ENCODE measurements at places on chromosomes 7 and 10.

DNA sequence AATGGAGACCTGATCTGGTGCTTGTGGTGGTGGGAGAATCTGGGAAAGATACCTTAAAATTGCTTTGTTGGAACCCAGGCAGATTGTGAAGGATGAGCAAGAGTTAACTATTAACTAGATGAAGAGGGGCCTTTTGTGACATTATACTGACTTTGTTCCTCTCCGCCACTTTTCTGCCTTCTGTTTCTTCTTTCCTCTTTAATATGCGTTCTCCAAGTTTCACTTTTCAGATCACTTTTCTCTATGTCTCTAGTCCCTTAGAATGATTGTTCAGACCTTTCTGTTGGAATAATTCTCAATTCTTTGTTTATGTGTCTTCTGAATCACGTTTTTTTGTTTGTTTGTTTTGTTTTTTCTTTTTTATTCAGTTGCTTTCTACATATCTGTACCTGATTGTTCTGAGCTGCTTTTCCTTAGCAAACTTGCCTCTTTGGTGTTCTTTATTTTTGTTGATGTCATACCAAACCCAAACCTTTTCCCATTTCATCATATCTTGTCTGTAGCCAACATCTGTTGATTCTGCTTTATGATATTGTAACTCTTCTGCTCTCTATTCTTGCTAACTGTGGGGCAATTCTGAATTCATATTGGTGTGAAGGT is 2.8 kb downstream of the BMPR1A start:
- DNase-seq, result no peak

DNA sequence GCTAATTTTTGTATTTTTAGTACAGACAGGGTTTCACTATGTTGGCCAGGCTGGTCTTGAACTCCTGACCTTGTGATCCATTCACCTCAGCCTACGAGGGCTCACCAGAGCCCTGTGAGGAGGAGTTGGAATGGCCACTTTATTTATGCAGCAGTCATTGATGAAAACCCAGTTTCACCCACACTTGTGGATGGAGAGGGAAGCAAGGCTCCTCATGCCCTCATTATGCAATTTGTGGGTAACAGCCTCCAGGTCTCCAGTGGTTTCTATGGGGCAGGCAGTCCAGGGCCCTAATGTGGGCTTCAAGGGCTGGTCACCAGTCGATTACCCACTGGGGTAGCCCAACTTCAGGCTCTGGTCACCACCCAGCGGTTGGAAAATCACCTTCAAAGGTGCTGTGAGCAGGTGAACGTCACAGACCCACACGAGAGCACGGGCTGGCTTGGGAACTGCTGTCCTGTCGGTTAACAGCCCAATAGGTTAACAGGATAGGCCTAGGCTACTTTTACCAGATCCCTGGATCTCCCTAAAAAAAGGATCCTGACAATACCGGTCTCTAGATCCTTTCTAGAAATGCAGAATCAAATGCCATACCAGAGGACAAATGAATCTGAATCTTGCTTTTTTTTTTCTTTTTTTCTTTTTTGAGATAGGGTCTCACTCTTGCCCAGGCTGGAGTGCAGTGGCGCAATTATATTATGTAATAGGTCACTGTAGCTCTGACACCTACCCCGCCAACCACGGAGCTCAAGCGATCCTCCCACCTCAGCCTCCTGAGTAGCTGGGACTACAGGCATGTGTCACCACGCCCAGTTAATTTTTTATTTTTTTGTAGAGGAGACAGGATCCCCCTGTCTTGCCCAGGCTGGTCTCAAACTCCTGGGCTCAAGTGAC is 97.8 kb downstream of the SLC37A3 start:
- DNase-seq, result no peak

DNA sequence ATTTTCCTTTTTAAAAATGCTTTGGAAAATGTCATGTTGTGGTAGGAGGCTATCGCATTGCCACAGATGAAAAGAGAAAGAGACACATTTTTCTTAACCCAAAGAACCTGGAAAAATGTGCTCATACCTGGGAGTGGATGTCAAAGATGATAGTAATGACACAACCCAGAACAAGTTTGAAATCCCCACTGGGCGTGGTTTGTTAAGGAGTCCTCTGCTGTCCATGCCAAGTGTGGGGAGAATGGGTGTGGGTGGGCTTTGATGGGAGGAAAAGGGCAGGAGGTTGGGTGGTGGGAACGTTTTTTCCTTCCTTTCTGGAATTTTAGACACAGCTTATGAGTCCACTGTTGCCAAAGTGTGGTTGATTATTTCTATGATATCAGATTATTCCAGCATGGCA is 10.9 kb downstream of the OPTN start:
- DNase-seq, result no peak

- DNase-seq, result no peak
These were observed 3.4 kb upstream of the GNAT3 start for GRCh38 chr7:80515298-80515697.

DNA sequence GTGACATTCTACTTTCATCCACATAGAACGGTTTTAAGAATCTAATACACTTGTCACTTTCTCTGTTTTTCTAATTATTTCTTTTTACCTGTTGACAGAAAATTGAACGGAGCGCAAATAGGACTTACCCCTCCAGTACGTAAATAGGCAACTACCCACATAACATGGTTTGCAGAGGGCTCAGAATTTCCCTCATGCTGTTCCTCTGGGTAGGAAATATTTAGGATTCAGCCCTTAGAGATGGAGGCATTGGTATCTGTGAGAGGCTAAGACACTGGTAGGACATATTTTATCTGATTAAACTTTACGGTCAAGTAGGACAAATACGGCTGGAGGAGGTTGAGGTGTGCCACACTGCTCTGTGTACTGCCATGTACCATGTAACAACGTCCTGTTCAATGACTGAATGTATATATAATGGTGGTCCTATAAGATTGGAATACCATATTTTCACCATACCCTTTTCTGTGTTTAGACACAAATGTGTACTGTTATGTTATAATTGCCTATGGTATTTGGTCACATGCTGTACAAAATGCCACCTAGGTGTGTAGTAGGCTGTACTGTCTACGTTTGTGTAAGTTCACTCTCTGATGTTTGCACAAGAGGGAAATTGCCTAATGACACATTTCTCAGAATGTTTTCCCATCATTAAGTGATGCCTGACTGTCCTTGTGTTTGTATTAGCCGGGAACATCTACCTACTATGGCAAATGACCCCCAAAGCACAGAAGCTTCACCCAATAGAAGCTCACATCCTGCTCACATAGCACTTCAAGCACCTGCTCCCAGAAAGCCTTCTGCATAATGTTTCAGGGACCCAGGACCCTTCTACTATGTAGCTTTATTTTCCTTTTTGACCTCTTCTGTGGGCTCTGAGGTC is 429.4 kb upstream of the AKR1E2 start:
- no peak for DNase-seq

GRCh38 chr7:131591687-131592319 is 35.4 kb upstream of the PODXL start:
- no peak for DNase-seq

DNA sequence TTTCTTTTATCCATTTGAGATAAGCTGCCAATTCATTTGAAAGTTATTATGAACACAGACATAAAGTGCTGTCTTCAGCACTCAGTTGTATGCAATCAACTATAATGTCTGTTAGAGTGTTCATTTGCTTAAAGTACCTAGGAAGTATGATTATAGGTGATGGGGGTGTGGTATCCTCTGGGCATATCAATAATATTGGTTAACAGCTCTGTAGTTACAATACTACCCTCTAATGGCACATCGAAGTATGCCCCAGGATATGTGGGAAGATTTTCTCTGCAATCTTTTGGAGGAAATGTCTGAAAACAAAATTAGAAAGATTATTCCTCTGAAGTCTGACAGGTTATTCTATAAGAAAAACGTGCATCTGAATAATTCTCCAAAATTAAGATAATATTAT is 429.7 kb downstream of the ARL4A start:
- no peak for DNase-seq

DNA sequence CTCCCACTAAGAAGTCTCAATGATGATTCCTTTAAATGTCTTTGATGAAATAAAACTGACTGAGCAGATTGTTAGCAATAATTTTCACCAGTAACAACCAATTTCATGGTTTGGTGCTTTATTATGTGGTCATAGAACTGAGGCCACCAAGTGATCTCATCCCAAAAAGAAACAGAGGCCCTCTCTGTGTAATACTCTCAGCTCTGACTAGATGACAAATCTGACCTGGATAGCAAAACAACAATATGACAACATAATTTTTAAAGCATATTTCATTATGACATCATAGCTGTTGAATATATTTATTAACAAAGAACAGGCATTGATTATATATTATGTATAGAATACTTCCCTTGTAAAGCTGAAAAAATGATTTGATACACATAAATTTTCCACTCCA is 5.9 kb downstream of the SEMA3E start:
- no peak for DNase-seq

Measured in AG09309 (cell line).